ENCODE measurements at places on chromosomes 5 and 9. TPM values are rescaled to one million over a fixed set of nuclear protein-coding genes. Genes with fewer than 3 reads are reported as not detected.

DNA sequence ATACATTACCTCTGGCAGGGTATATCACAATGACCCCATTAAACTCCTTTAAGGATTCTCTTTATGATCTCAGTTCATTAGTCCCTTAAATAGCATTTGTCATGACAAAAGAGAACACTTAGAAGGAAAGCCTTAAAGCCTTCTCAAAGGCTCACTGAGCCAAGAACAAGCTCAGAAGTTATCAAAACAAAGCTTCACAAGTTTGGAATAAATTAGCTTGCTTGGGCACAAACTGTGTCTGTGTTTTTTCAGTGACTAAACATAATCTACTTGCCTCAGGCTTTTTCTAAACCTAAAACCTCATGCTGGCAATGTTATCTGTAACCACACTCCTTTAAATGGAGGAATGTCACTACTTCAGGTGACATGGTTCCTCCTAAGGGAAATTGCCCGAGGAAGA, 1114.9 kb upstream of the C9orf72 start:
- peak; percentile 12 for DNase-seq

DNA sequence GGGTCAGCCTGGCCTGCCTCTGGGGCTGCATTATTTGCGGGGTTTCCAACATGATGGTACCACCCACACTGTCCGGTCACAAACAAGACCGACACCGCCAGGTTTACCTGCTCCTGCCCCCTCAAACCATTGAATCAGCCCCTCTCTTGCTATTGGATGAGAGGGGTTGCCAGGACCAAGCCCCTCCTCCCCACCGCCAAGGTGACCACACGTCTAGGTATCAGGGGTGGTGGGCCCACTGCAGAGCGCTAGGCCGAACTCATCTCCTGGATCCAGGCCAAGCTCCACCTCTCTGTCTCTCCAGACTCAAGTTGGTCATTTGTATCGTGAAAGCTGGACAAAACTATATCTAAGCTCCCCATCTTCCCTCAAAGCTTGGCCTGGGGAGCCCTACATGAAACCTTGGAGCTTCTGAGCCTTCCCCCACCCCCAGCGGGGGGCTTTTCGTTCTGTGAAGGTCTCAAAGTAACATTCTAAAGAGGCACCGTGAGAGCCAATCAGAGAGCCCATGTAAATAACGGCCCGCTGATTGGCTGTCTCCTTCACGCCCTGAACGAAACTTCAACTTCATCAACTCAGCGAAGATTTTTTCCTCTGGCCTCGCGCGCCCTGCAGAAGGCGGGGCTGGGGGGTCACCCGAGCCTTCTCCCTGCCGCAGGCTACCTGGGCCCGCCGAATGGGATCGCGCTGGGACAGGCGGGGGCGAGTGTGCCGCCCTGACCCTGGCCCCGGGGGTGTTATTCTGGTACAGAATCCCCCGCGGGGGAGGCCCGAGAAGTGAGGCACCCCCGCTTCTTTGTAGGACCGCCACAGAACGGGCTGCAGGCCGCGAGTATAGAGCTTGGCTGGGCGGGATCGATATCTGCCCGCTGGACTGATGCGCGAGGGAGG, 49.6 kb upstream of the PSD2 start:
- DNase-seq: peak; percentile 94

- DNase-seq: no peak
Measured at GRCh38 chr5:169735913-169736312, 98.8 kb downstream of the DOCK2 start.

DNA sequence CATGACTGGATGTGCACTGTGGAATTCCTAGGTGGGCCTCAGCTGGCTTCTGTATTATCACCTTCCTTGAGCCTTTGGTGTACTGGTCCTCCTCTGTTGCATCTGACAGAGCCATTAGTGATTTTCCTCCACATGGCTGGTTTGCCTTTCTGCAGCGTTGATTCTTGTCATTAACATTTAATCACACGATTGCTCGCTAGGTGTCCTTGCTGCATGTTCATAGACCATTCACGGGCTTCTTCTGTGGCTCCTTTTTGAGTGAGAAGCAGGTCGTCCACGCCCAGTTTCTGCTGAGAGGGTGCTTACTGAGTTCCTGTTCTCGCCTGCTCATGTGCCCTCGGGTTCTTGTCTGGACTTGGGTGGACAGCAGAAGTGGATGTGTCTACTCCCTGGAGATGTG, 29.3 kb downstream of the ADAMTS16 start:
- no peak for DNase-seq

DNA sequence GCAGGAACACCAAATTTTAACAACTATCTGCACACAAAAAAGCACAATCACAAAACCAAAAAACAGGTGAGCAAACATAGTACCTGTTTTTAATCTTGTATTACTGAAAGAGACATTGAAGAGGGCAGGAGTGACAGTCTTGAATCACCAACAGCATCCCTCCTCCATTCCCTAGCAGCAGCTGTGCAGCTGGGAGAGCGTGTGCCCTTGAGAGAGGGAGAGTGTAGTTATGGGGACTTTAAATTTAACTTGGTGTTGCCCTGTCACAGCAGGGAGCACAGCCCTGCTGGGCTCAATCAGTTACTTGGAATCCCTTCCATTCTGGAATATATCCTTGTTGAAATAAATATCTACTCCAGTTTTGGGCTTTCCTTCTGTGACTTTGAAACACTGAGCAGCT, 1938.7 kb upstream of the NUDT12 start:
- no peak for DNase-seq

DNA sequence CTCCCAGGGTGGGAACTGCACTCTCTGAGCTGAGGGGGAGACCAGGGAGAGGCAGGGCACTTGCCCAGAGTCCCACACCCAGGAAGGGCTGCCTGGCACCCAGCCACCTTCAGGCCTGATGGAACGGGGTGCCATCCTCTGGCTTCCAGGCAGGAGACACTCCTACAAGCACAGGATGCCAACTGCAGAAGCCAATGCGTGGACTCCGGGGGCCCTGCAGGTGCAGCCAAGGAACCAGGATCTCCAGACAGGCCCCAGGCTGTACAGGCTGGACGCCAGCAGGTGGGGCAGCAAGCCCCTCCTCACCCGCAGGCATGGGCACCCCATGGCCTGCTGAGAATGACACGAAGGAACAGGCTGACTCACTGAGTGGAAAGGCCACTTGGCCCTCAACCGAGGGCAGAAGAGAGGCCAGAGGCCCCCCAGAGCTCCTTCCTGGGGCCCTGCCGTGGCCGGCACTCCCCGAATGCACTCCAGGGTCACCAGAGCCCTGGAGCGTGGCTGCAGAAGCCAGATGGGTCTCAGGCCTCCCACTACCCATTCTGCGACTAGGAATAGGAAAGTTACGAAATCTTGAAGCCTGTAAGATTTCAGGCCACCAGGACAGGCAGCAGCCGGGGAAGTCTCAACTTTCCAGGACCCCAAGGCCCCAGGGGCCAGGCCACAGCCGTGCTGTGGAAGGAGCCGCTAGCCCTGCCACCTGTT, 15.7 kb downstream of the NACC2 start:
- DNase-seq: no peak

- DNase-seq: no peak
Measured at GRCh38 chr9:130937146-130938076, 1.6 kb downstream of the FIBCD1 start.

- no peak for DNase-seq
Measured at GRCh38 chr5:60568646-60569045, 131.3 kb downstream of the DEPDC1B start.

GRCh38 chr5:149129181-149129580, 12.1 kb upstream of the ABLIM3 start:
- DNase-seq: no peak

- DNase-seq: no peak
Measured at GRCh38 chr5:139407517-139407916, 3.6 kb upstream of the SPATA24 start.

DNA sequence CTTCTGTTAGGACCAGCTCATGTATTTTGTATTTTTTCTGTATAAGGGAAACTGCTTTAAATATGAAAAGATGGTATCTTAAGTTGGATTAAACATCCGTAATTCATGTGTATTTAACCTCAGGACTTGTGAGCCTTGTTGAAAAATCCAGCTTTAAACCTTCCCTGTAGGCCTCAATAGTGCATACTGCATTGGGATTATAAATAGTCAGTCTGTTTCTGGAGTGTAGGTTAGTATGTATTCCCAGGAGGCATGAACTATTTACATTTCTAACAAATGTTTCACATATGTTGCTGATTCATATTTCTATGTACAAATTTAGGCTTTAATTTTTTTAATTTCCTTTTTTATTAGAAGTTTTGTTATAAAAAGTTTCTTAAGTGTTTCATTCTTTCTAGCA, 137.9 kb upstream of the GRHPR start:
- DNase-seq: peak; percentile 28

- peak; percentile 40 for DNase-seq
Measured at GRCh38 chr9:21252721-21253547, 13.1 kb upstream of the IFNA14 start.

GRCh38 chr5:172602783-172603231, 38.3 kb upstream of the NEURL1B start:
- DNase-seq: peak; percentile 61

DNA sequence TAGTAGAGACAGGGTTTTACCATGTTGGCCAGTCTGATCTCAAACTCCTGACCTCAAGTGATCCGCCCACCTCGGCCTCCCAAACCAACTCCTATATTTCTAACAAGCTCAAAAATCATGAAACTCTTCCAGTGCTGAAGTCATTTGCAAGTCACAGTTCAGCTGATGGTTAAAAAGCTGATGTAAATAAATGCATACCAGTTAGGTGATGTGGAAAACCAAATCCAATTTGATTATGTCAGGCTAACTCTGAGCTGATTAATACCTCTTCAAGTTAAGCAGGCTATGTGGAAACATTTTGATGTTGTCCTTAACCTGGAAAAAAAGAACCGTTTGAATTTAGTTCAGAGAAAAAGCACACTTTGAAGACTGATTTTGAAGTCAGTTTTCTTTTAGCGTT, 51.0 kb downstream of the TMEM252 start:
- DNase-seq: no peak

- no peak for DNase-seq
Measured at GRCh38 chr5:27797220-27797619, 758.8 kb upstream of the CDH9 start.

DNA sequence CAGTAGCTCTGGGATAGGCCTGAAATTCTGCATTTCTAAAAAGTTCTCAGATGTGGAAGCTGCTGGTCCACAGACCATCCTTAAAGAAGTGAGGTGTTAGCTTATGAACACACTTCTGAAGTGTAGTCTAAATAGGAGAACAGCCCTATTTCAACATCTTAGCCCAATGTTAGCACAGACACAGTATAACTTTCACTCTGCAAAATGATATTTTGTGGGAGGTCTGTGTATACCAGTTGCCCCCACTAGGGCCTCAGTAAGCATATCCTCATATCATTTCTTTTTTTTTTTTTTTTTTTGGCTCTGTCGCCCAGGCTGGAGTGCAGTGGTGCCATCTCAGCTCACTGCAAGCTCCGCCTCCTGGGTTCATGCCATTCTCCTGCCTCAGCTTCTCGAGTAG, 7.5 kb upstream of the HABP4 start:
- DNase-seq: no peak

The GABRA1 gene
- total RNA-seq: not detected

The STK10 gene
- 14.9 TPM for total RNA-seq

The SLC36A2 gene
- total RNA-seq: 3.1 TPM

The PCDHA1 gene
- not detected for total RNA-seq

The SLC6A18 gene
- total RNA-seq: not detected

The CCL27 gene
- total RNA-seq: not detected
